ENCODE measurements at places on chromosomes 6 and 20. TPM values are rescaled to one million over a fixed set of nuclear protein-coding genes. Genes with fewer than 3 reads are reported as not detected.

The SYNCRIP gene
- 110 TPM for total RNA-seq

The NT5DC1 gene
- total RNA-seq: 1.9 TPM

The RCAN2 gene
- 7.5 TPM for total RNA-seq

The PRKN gene
- 13.8 TPM for total RNA-seq

The WFDC2 gene
- total RNA-seq: 4.4 TPM

The FNDC1 gene
- total RNA-seq: 0.63 TPM

The SLC17A1 gene
- total RNA-seq: not detected

The SIRPA gene
- total RNA-seq: 5.6 TPM

The NUS1 gene
- 31.9 TPM for total RNA-seq

The HEY2 gene
- total RNA-seq: 1.3 TPM

The ARFGEF2 gene
- total RNA-seq: 30.4 TPM
